ENCODE measurements at places on chromosomes 3 and 15. TPM values are rescaled to one million over a fixed set of nuclear protein-coding genes. Genes with fewer than 3 reads are reported as not detected.

EBLN2 gene
- 5.5 TPM for total RNA-seq

BNC1 gene
- total RNA-seq: not detected

FEZF2 gene
- not detected for total RNA-seq

GRCh38 chr15:82113106-82113715 is 67.4 kb upstream of the MEX3B start:
- H3K4me3 ChIP-seq: no peak overlapping the region
- H3K27ac ChIP-seq: no peak overlapping the region
- no peaks in the 10 kb centered on the region for H3K36me3 ChIP-seq
- H3K4me1 ChIP-seq: no peaks in the 10 kb centered on the region
- H3K27me3 ChIP-seq: no peaks in the 10 kb centered on the region

- H3K4me1 ChIP-seq: peaks cover 17% of the 10 kb centered on the region
- H3K27me3 ChIP-seq: no peaks in the 10 kb centered on the region
- H3K36me3 ChIP-seq: no peaks in the 10 kb centered on the region
- DNase-seq: no peak
- no peak overlapping the region for H3K4me3 ChIP-seq
These were observed 109.6 kb downstream of the OXSM start for GRCh38 chr3:25899352-25900101.

GRCh38 chr3:49512781-49513355 is 41.4 kb upstream of the BSN start:
- no peak overlapping the region for H3K4me3 ChIP-seq
- DNase-seq: no peak
- peaks cover 3% of the 10 kb centered on the region for H3K4me1 ChIP-seq

DNA sequence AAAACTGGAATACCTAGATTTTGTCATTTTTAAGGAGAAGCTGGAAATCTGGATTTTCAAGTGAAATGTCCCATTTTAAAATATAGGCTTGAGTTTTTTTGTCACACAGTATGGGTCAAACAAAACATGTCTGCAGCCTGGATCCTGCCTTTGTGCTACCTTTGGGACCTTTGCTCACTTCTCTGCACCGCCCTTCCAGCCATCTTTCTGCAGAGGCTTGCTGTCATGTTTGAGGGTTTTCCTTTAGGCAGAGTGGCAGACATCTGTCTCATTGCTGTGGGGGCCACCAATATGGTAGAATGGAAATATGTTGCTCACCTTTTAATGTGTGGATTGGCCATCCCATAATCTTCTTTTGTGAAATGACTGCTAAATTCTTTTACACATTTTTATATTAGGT is 136.3 kb downstream of the EEFSEC start:
- H3K27me3 ChIP-seq: no peaks in the 10 kb centered on the region
- H3K4me1 ChIP-seq: peaks cover 19% of the 10 kb centered on the region
- no peak overlapping the region for H3K4me3 ChIP-seq
- DNase-seq: no peak
- no peak overlapping the region for H3K27ac ChIP-seq

DNA sequence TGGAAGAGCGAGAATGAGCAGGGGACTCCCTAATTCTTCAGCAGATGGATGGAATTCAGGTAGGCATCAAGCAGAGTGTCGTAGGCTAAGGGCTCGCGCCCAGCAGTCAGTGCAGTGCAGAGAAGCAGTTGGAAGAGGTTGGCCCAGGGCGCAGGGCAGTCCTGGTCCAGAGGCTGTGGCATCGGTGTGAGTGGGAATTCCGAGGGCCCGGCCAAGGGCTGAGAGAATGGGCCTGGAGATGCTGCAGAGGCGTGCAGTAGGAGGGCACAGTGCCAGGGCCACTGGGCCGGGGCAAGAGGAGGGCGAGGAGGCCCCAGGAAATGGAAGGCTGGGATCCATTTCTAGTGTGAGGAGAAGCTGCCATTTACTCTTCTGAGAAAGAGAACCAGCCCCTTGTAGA is 74.4 kb downstream of the AAGAB start:
- H3K4me1 ChIP-seq: peaks cover 24% of the 10 kb centered on the region
- H3K4me3 ChIP-seq: no peak overlapping the region
- no peaks in the 10 kb centered on the region for H3K27me3 ChIP-seq
- DNase-seq: no peak
- H3K27ac ChIP-seq: peak overlapping the region; percentile 52

- H3K27me3 ChIP-seq: peaks cover 6% of the 10 kb centered on the region
- no peak overlapping the region for H3K27ac ChIP-seq
- no peak overlapping the region for H3K4me3 ChIP-seq
These were observed 201.2 kb downstream of the RPLP1 start for GRCh38 chr15:69653846-69654245.

GRCh38 chr3:102068327-102068726 is 219.0 kb downstream of the NFKBIZ start:
- peaks cover 6% of the 10 kb centered on the region for H3K4me1 ChIP-seq
- no peak overlapping the region for H3K27ac ChIP-seq

DNA sequence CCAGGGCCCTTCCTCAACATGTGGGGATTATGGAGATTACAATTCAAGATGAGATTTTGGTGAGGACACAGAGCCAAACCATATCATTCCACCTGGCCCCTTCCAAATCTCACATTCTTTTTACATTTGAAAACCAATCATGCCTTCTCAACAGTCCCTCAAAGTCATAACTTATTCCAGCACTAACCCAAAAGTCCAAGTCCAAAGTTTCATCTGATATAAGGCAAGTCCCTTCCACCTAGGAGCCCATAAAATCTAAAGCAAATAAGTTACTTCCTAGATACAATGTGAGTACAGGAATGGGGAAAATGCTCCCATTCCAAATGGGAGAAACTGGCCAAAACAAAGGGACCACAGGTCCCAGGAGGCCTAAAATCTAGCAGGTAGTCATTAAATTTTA is 309.5 kb upstream of the SLITRK3 start:
- H3K27ac ChIP-seq: no peak overlapping the region
- H3K27me3 ChIP-seq: no peaks in the 10 kb centered on the region
- no peaks in the 10 kb centered on the region for H3K36me3 ChIP-seq
- H3K4me1 ChIP-seq: no peaks in the 10 kb centered on the region
- no peak for DNase-seq

DNA sequence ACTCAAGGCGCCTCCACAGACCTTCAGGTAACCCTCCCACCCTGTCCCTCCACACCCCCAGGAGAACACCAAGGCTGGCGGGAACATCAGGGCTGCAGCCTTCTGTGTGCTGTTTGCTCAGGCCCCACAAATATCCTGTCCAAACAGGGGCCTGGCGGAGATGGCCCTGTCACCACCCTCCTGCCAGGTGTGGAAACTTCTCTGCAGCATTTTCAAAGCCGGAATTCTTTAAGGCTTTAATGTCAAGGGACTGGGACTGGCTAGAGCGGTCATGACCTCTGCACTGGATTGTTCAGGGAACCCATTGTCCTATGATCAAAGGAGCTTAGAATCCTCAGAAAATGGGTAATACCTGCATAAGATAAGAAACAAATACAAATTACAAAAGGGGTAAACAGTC is 46.6 kb downstream of the FBLN2 start:
- peaks cover 10% of the 10 kb centered on the region for H3K27me3 ChIP-seq
- H3K27ac ChIP-seq: no peak overlapping the region
- H3K36me3 ChIP-seq: no peaks in the 10 kb centered on the region
- DNase-seq: no peak

GRCh38 chr3:45140141-45140769 is 5.9 kb downstream of the CDCP1 start:
- H3K36me3 ChIP-seq: no peaks in the 10 kb centered on the region
- no peak overlapping the region for H3K4me3 ChIP-seq
- H3K4me1 ChIP-seq: peaks cover 3% of the 10 kb centered on the region
